Activated T-cell treated with anti-CD3 and anti-CD28 coated beads, Interleukin-2, amount 50 U/mL, for 48 hours (primary cell): ENCODE measurements at places on chromosomes 11 and 22.

DNA sequence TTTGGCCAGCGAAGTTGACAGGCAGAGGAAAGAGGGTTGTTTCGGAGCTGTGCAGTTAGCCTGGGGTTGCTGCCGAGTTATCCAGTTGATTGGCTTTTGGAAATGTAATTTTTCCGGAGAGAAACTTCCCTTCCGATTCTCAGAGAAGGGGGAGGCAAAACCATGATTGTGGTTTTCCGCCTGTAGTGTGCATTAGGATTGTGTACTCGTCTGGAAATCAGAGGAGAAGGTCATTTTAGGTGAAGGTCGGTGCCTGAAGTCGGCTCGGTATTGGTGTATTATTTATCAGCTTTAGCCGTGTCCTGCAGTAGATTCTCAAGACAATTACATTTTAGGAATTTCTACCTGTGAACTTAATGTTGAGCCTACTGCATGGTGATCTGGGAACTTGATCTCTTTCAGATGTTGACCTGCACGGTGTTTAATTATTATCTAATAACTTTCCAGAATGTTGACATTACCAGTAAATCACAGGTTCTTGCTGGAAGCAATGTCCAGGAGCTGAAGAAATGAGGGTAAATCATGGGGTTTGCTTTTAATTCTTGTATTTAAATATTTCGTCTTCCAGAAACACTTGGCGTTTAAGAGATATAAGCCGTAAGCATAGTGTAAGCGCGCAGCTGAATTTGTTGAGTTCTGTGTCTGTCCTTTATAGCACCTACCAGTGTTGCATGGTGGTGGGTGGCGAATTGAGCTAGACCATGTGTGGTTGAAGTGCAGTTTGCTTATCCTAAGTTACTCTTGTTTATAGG lies 1.3 kb downstream of the ARHGEF12 start:
- DNase-seq: no peak

GRCh38 chr22:27994481-27995331 lies 75.7 kb upstream of the PITPNB start:
- no peak for DNase-seq

- peak; percentile 65 for DNase-seq
Observed at GRCh38 chr11:123054301-123055065, 7.5 kb downstream of the HSPA8 start.

DNA sequence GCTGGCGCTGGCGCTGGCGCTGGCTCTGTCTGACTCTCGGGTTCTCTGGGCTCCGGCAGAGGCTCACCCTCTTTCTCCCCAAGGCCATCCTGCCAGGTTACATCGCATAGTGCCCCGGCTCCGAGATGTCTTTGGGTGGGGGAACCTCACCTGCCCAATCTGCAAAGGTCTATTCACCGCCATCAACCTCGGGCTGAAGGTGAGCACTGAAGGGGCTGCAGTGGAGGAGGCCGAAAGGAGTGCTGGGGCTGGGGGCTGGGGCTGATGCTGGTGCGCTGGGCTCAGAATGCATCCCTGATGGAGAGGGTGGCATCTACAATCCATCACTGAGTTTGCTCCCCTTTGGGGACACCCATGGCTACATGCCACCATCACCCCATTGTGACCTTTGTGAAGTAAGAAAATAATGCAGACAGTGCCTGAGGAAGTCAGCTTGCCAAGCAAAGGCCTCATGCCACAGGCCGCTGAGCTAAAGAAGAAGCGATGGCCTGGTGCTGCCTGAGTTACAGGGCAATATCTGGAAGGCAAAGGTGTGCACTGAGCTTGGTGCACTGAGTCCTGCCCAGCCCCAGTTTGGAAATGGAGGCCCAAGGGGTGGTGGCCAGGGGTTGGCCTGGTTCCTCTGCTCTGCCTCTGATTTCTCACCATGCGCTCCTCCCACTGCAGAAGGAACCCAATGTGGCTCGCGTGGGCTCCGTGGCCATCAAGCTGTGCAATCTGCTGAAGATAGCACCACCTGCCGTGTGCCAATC lies 620 bp downstream of the SMPD1 start:
- DNase-seq: no peak

DNA sequence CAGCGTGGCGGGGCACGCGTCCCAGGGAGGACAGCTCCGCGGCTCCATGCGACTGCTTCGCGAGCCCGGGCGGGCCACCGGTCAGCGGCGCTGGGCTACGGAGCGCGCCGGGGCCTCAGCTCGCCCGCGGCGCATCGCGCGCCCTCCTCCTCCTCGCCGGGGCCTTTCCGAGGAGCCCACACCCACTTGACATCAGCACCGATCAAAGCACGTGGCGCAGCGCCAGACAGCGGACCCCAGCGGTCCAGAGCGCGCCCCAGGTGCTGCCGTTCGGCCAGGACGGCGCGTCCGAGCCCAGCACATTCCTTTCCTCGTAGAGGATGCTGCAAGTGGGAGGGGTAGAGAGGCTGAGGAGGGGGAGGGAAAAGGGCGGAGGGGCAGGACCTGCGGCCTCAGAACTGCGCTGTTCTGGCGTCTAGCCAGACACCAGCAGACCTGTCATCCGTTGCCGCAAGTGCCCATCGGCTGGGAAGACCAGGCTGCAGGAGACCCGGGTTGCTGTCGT lies 88.6 kb downstream of the PLEKHA7 start:
- DNase-seq: peak; percentile 57

- DNase-seq: no peak
Observed at GRCh38 chr22:17578136-17578754, 14.9 kb downstream of the SLC25A18 start.

- no peak for DNase-seq
Observed at GRCh38 chr11:47986742-47987141, 6.4 kb downstream of the PTPRJ start.

DNA sequence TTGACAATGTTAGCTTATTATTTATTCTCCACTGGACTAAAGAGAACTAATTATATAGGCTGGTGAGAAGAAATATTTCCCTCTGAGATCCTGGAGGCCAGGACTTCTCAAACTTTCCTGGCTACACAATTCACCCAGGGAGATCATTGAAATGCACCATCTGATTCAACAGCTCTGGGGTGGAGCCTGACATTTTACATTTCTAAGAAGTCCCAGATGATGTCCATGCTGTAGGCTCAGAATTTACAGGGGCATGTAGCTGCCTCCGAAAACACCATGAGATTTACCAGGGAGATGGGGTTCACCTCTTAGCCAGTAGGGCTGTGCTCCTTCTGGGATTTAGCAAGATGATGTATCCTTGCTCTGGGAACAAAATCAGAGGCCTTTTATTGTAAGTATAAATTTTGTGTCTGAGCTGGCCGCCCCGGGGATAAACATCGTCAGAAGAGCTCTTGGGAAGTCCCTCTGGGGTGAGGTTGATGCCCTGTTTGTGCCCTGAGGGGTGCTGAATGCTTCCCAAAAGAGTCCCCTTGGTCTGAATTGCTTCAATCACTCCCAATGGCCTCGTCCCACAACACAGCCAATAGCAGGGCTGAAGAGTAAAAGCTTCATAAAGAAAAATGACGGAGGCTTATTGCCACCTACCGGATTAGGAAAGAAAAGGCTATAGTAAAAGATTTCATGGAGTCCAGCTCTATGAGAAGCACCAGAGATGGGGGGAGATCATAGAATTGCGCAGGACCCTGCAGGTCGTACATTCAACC lies 33.4 kb upstream of the API5 start:
- DNase-seq: no peak

DNA sequence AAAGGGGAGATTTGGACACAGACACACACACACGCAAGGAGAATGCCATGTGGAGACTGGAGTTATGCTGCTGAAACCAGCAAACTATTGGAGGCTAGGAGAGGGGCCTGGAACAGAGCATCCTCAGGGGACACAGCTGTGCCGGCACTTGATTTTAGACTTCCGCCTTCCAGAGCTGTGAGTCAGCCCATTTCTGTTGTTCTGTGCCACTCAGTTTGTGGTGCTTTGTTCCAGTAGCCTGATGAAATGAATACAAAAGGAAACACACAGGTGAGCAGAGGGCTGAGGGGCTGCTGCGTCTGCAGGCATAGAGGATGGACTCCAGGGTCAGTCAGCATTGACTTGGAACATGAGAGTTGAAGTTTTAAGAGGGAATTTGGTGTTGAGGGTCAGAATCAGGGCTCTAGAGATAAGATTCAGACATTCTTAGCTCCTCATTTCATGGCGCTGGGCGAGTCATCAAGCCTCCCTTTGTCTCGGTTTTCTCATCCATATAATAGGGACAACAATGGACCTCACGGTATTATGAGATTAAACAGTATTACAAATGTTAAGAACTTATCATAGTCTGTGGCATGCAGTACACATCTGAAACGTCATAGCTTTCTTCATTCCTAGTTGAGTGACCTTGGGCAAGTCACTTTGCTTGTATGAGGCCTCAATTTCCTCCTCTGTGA lies 191.0 kb downstream of the MIAT start:
- DNase-seq: no peak

- DNase-seq: peak; percentile 90
Observed at GRCh38 chr11:18720808-18721560, 5.0 kb downstream of the IGSF22 start.

DNA sequence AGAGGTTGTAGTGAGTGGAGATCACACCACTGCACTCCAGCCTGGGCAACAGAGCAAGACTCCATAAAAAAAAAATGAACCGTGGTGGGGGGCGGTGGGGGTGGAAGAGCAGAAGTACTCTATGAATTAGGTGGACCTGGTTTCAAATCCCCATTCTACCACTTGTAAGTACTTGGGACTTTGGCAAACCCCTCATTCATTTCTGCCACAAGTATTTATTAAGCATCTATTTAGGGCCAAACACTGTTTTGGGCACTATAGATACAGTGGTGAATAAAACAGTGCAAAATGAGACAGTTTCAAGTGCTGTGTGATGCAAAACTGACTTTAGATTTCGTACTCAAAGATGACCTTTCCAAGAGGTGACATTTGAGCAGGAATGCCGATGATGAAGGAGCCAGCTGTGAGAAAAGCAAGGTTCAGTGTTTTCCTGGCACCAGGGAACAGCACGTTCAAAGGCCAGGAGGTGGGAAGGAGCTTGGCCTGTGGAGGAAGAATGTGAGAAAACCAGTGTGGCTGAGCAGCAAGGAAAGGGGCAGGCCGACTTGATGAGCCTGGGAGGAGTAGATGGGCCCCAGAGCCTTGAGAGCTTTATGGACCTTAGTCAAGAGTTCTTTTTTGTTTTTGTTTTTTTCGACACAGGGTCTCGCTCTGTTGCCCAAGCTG lies 1.4 kb upstream of the TMEM134 start:
- no peak for DNase-seq

DNA sequence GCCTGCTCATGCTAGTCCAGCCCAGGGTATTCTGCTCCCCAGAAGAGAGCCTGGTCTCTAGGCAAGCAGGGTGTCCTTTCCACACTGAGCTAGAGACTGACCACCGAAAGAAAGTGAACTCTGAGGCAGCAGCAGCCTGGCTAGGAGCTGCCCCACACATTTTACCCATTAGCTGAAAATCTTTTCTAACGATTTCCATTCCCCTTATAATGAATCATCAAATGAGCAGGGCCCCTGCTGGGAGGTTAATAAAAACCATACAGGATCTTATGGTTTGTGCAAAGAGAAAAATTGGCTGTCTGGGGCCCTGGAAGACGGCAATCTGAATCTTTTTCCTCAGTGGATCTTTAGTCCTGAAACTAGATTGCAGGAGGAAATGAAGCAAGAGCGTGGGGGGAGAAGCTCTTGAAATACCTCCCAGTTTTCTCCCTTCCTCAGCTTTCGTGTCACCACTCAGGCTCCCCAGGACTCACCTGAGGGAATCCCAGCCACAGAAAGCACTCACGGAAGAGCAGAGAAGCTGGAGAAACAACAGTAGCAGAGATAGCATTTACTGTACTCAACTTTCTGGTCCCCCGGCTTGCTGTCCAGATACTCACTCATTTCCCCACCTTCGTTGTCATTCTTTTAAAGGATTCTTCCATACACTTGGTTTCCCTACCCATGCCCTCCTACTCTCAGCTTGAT lies 74.7 kb upstream of the CD44 start:
- DNase-seq: no peak

GRCh38 chr22:36874309-36874696 lies 13.5 kb downstream of the NCF4 start:
- no peak for DNase-seq

- no peak for DNase-seq
Observed at GRCh38 chr11:316891-317301, 3.1 kb downstream of the IFITM1 start.

- no peak for DNase-seq
Observed at GRCh38 chr11:125289419-125290098, 125.0 kb downstream of the PKNOX2 start.

DNA sequence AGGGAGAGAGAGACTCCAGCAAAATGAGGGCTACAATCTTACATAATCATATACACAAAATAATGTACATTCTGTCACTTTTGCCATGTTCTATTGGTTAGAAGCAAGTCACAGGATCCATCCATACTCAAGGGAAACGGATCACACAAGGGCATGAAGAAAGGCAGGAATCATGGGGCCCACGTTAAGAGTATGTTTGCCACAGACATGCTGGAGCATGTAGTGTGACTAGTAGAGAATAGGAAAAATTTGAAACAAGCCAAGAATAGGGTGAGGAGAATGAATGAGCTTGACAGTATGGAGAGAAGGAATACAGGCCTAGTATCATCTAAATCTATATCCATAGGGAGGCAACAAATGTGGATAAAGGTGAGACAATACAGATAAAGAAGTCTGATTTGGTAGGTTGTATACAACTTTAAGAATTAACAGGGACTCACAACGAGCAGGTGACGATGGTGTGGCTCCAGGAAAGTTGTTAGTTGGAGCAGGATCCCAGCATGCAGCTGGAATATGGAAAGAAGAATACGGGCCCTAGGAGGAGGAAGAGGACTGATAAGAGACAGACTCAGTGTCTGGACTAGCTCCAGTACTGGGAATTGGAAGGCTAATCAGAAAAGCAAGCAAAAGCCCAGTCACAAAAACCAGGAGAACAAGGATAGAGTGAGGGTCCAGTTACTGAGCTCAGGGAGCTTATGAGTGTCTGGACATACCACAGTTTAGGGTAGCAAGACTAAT lies 301.7 kb upstream of the PITPNB start:
- no peak for DNase-seq

GRCh38 chr22:48981371-48982061 lies 846.2 kb downstream of the BRD1 start:
- no peak for DNase-seq

DNA sequence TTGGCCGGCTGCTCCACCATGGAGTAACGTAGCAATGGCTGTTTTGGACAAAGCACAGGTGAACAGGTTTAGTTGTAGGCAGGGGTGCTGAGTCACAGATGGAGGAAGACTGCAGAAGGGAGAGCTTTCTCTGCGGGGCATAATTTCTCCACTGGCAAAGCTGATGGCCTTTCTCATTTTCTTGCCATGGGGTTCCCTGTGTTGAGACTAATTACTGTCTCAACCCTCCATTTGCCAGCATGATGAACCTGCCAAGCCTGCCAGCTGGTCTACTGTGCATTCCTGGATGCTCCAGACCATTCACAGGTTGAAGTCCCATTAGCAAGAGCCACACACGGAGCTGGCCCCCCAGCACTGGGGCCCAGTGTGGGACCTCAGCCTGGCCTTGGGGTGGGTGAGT lies 202.4 kb downstream of the BARX2 start:
- DNase-seq: no peak

DNA sequence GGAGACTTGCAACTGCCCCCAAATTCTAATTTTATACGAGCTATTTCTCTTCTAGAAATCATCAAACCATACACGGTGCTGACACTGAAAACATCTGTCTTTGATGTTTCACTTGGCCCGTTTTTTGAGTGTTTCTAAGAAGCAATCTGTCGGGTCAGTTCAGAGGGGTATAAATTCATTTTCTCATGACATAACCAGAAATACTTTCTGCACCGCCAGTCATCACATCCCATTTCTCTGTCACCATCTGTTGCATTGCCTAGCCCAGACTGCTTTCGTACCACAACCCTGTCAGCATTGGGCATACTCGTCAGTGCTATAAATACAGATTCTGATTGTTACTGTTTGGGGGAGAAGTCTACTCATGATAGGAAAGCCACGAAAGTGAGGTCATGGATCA lies 63.1 kb upstream of the CCDC90B start:
- DNase-seq: no peak

- no peak for DNase-seq
Observed at GRCh38 chr11:132054822-132055221, 684.4 kb downstream of the NTM start.
